Tibial nerve (tissue), 4 donors: ENCODE measurements at places on chromosomes 4 and X. TPM values are rescaled to one million over a fixed set of nuclear protein-coding genes. Genes with fewer than 3 reads are reported as not detected.

- H3K4me1 ChIP-seq = no peaks in the 10 kb centered on the region
- no peak overlapping the region for H3K27ac ChIP-seq
- no peak for DNase-seq
- H3K36me3 ChIP-seq = no peaks in the 10 kb centered on the region
- H3K4me3 ChIP-seq = no peak overlapping the region
Observed at GRCh38 chr4:113083346-113083745, 33.9 kb downstream of the ANK2 start.

- peak overlapping the region; percentile 25 for H3K27ac ChIP-seq
- H3K4me1 ChIP-seq = no peaks in the 10 kb centered on the region
- no peaks in the 10 kb centered on the region for H3K27me3 ChIP-seq
- no peaks in the 10 kb centered on the region for H3K36me3 ChIP-seq
- no peak overlapping the region for H3K4me3 ChIP-seq
Observed at GRCh38 chr4:7298619-7299009, 106.3 kb downstream of the SORCS2 start.

SH3BP2 gene
- 70.5 TPM for total RNA-seq

DNA sequence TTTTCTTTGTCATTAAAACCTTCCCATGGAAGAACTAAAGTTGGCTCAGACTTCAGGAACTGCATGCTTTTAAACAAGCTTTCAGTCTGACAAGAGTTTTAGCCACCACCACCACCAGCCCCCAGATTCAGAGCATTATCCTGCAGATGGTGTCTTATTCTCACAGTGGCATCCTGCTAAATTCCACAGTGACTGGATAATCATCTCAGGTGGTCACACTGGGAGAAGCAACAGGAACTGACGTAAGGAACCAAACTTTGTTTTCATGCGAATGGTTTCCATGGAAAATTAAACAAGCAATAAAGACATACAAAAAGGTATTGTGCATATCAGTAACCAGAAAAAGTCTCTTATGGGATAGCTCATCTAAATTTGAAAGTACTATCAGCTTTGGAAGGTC is 370.7 kb downstream of the FBXW7 start:
- H3K4me1 ChIP-seq = no peaks in the 10 kb centered on the region
- H3K36me3 ChIP-seq = no peaks in the 10 kb centered on the region
- H3K4me3 ChIP-seq = no peak overlapping the region
- no peak for DNase-seq
- no peaks in the 10 kb centered on the region for H3K27me3 ChIP-seq
- no peak overlapping the region for H3K27ac ChIP-seq

CLDN22 gene
- not detected for total RNA-seq

- H3K27ac ChIP-seq = no peak overlapping the region
- H3K4me1 ChIP-seq = no peaks in the 10 kb centered on the region
- H3K36me3 ChIP-seq = no peaks in the 10 kb centered on the region
- no peak overlapping the region for H3K4me3 ChIP-seq
- no peaks in the 10 kb centered on the region for H3K27me3 ChIP-seq
- DNase-seq = no peak
Observed at GRCh38 chr4:176383273-176384077, 63.7 kb downstream of the SPCS3 start.

GRCh38 chr4:88736264-88736663 is 38.6 kb upstream of the NAP1L5 start:
- no peak overlapping the region for H3K4me3 ChIP-seq
- H3K4me1 ChIP-seq = peaks cover 14% of the 10 kb centered on the region
- H3K36me3 ChIP-seq = no peaks in the 10 kb centered on the region
- no peaks in the 10 kb centered on the region for H3K27me3 ChIP-seq

DNA sequence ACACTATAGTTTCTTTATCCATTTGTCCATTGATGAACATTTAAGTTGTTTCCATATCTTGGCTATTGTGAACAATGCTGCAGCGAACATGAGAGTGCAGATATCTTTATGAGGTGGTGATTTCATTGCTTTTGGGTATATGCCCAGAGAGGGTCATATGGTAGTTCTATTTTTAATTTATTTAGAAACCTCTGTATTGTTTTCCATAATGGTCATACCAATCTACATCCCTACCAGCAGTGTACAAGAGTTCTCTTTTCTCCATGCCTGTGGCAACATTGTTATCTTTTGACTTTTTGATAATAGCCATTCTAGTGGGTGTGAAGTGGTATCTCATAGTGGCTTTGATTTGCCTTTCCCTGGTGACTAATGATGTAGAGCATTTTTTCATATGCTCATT is 48.8 kb downstream of the EDA start:
- no peaks in the 10 kb centered on the region for H3K36me3 ChIP-seq
- H3K4me3 ChIP-seq = no peak overlapping the region
- DNase-seq = no peak
- H3K27ac ChIP-seq = no peak overlapping the region
- H3K27me3 ChIP-seq = no peaks in the 10 kb centered on the region
- H3K4me1 ChIP-seq = no peaks in the 10 kb centered on the region

DNA sequence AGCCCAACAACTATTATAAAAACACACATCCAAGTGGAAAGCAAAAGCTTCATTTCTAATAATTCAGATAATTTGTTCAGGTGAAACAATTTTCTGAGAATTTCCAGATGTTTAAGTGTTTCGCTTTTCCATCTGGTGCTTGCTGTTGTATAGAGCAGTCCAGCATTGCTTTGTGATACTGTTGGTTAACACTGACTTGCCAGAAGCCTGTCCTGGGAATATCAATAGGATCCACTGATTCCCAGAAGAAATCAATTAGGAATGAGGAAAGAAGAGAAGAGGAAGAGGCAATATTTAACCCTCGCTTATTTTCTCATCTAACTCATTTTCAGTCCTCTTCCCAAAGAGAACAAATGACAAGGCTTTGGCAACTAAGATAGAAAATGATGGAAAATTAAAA is 94.9 kb upstream of the DDIT4L start:
- H3K27ac ChIP-seq = no peak overlapping the region
- H3K4me1 ChIP-seq = peaks cover 9% of the 10 kb centered on the region
- no peaks in the 10 kb centered on the region for H3K27me3 ChIP-seq
- no peak for DNase-seq

GRCh38 chr4:163679189-163679588 is 184.7 kb downstream of the TMA16 start:
- H3K27me3 ChIP-seq = no peaks in the 10 kb centered on the region
- no peaks in the 10 kb centered on the region for H3K4me1 ChIP-seq
- no peak overlapping the region for H3K27ac ChIP-seq
- no peak overlapping the region for H3K4me3 ChIP-seq
- H3K36me3 ChIP-seq = no peaks in the 10 kb centered on the region
- no peak for DNase-seq

GRCh38 chr4:122625156-122625555 is 4.3 kb upstream of the IL21 start:
- DNase-seq = no peak
- no peaks in the 10 kb centered on the region for H3K4me1 ChIP-seq
- no peaks in the 10 kb centered on the region for H3K27me3 ChIP-seq
- H3K4me3 ChIP-seq = no peak overlapping the region
- no peaks in the 10 kb centered on the region for H3K36me3 ChIP-seq
- no peak overlapping the region for H3K27ac ChIP-seq

PNMA6A gene
- total RNA-seq = 2.1 TPM

MAGEE2 gene
- total RNA-seq = not detected

DNA sequence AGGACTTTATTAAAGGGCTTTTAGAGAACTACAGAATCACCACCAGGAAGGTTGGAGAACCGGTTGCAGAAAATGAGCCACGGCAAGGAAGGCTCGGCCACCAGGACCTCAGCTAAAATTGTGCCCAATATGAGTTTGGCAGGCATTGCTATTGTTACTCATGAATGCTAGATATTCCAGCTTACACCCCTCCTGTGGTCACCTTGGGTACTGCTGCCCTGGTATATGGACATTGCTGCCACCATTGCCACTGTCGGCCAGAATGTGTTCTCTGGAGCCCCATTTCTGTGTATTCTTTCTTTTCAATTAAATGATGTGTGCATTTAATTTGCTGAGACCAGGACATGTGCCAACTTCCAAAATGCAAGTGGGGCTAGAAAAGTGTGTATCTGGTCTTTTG is 626.7 kb upstream of the BOD1L1 start:
- H3K4me1 ChIP-seq = no peaks in the 10 kb centered on the region
- no peak overlapping the region for H3K4me3 ChIP-seq
- H3K27me3 ChIP-seq = no peaks in the 10 kb centered on the region
- no peak overlapping the region for H3K27ac ChIP-seq

DNA sequence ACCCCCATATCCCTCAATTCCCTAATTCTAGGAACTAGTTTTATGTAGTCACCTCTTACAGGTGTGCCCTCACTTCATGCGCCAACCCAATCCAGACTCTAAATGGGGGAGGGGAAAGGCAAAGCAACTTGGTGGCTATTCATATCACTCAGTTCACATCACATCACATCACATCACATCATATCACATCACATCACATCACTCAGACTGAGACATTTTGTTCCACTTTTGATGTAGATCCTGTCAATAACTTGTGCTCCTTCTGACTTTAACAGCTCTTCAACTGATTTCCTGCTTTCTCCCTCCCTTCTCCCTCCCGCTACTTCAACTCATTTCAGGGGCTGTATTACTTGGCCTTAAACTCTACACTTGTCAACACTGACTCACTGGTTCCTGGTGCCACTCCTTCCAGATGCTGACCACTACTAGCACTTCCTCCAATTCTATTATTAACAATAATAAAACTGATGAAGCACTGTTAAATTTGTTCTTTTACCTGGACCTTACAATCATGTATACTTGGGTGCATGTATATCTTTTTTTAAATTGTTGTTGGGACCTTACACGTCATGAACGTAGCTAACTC is 29.1 kb upstream of the PLS3 start:
- no peak for DNase-seq
- no peaks in the 10 kb centered on the region for H3K4me1 ChIP-seq
- H3K36me3 ChIP-seq = no peaks in the 10 kb centered on the region
- H3K27me3 ChIP-seq = peaks cover 16% of the 10 kb centered on the region
- H3K4me3 ChIP-seq = no peak overlapping the region

NALF2 gene
- total RNA-seq = not detected

DNA sequence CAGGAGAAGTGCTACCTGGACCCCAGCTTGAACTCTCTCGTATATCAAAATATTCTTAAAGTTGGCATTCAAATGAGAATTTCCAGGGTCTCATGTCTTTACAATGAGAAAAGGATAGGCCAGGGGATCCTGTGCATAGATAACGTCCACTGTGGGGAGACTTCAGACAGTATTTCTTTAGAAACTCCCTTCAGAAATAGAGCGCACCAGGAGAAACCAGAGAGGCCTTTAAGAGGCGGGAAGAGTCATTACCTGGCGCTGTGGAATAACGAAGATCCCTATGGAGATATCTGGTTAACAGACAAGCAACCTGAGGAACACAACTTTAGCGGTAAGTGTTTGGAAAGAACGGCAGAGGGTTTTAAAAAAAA is 600 bp downstream of the RADX start:
- H3K4me3 ChIP-seq = peak overlapping the region; percentile 54
- H3K4me1 ChIP-seq = no peaks in the 10 kb centered on the region
- no peaks in the 10 kb centered on the region for H3K36me3 ChIP-seq
- no peak for DNase-seq
- peak overlapping the region; percentile 68 for H3K27ac ChIP-seq

DNA sequence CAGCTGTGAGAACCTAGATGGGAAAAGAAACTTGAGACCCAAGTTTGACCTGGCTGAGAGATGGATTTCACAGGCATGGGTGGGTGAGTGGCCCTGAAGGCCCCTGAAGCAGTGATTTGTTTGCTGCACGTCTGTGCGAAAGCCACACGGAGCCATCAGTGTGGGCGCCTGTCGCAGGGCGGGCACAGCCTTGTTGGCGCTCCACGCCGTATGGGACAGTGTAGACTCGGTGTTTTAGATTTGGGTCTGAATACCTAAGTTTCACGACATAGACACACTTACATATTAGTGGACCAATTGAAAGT is 21.9 kb upstream of the UVSSA start:
- no peak overlapping the region for H3K27ac ChIP-seq
- no peaks in the 10 kb centered on the region for H3K4me1 ChIP-seq
- DNase-seq = no peak
- no peak overlapping the region for H3K4me3 ChIP-seq

GRCh38 chrX:68874076-68874475 is 45.3 kb downstream of the EFNB1 start:
- H3K27me3 ChIP-seq = no peaks in the 10 kb centered on the region
- no peaks in the 10 kb centered on the region for H3K36me3 ChIP-seq
- H3K4me3 ChIP-seq = no peak overlapping the region
- no peaks in the 10 kb centered on the region for H3K4me1 ChIP-seq
- H3K27ac ChIP-seq = no peak overlapping the region

DNA sequence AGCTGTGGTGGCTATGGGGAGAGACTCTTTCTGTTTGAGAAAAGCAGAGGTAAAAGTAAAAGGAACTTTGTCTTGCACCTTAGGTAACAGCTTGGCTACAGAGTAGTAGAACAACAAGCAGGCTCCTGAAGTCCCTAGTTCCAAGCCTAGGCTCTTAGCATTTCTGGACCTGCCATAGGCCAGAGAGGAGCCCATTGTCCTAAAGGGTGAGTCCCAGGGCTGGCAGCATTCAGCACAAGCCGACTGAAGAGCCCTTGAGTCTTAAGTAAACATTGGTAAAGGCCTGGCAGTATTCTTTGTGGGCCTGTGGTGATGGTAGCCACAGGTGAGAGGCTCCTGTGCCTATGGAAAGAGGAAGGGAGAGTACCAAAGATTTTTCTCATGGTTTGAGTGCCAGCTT is 38.2 kb downstream of the CSN3 start:
- H3K27me3 ChIP-seq = no peaks in the 10 kb centered on the region
- no peaks in the 10 kb centered on the region for H3K4me1 ChIP-seq
- H3K27ac ChIP-seq = no peak overlapping the region
